ENCODE measurements at places on chromosomes 12 and 14. TPM values are rescaled to one million over a fixed set of nuclear protein-coding genes. Genes with fewer than 3 reads are reported as not detected.

Gene KIF26A
- total RNA-seq = 0.89 TPM

Gene TSHR
- not detected for total RNA-seq

Gene KLHDC1
- 1.2 TPM for total RNA-seq

Gene CD163L1
- total RNA-seq = not detected

Gene RIN3
- total RNA-seq = 59.2 TPM

Gene EPYC
- total RNA-seq = not detected

Gene SLC2A14
- total RNA-seq = not detected

Gene HOXC5
- not detected for total RNA-seq

GRCh38 chr12:82942991-82943401 lies 256.3 kb downstream of the TMTC2 start:
- no peak for DNase-seq

GRCh38 chr12:4567073-4567881 lies 5.3 kb downstream of the DYRK4 start:
- DNase-seq = no peak

DNA sequence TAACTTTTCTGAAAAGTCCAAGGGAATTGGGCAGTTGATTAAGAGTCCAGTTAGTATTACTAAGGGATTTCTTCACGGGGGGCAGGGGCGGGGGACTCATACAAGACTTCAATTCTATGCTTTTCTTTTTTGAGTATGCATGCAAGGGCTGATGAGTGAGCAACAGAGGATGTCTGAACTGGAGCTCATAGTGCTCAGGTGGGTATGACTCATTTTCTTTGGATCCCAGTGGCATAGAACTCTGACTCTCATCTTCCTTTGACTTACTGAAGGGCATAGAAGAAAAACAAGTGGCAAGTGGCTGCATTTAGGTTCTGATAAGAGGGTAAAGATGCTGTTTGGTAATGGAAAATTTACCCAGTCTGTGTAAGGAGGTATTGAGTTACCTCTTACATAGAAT lies 749.2 kb downstream of the NOVA1 start:
- no peak for DNase-seq

DNA sequence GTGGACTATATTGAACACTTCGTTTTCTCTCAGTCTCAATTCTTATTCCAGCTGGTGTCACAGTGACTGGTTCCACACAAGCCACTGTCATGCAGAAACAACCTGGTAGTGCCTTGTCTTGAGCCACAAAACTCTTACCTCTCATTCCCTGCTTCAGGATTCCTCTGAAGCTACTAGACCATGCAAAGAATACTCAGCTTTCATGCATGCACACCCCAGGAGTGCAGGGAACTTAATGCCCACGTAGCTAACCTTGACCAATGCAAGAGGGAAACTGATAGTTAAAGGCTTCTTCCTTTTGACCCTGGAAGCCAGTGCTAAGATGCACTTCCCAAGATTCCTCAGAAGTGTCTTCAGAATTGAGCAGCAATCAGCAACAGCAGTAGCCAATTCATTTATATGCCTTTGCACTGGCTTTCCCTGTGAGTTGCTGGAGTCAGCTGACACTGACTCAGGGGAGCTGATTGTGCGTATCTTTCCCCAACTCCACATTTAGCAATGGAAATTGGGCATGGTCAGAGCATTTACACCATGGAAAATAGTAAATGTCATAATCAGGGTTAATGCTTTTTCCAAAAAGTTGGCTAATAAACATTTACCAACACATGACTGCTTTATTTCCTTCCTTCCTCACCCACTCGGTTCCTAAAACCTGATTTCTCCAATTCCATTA lies 113.6 kb upstream of the SLC35F4 start:
- no peak for DNase-seq

DNA sequence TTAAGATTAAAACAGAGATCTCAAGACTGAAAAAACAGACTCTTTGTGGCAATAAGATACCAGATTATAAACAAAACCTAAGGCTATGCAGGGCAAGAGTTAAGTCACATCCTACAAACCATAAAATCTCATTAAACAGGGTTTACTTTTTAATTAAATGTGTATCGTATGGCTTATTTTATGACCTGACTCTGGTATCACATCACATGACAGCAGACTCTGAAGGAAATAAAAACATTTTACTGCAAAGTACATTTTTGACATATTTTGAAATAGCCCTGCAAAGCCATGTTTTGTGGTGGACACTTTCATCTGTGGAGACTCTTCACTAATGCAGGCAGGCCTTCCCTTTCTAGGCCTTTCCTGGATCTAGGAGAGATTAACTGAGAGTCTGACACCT lies 327.6 kb upstream of the CLEC14A start:
- no peak for DNase-seq

- no peak for DNase-seq
Observed at GRCh38 chr14:75299059-75299458, 20.4 kb downstream of the FOS start.

GRCh38 chr14:105153331-105153731 lies 15.2 kb downstream of the JAG2 start:
- DNase-seq = no peak

DNA sequence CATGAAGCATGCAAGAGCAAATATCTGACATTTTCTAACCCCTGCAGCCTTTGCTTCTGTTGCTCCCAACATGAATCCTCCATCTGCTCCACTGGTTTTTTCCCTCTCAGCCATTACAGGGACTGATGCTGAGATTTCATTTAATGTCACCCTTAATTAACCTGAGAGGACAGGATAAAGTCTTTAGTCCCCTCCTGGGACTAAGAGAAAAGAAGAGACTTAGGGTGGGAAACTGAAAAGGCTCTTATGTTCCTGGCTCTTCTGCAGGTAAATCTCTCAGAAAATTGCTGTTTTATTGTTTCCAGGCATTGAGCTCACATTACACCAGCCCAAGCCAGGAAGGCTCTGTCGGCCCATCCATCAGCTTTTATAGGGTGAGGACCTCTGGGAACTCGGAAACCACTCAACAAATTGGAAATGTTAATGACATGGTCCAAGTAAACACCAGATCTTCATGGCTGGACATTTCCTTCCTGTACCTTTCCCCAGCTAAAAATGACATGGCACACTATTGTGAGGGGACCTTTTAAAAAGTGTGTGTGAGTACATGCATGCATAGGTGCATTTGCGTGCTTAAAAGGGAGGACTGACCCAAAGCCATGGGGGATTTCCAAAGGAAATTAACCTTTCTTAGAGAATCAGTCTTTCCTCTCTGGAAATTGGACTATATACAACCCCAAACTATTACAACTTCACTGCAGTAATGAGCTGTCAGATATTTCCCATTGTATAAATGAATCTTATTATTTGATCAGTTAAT lies 408.1 kb upstream of the TMTC1 start:
- no peak for DNase-seq

DNA sequence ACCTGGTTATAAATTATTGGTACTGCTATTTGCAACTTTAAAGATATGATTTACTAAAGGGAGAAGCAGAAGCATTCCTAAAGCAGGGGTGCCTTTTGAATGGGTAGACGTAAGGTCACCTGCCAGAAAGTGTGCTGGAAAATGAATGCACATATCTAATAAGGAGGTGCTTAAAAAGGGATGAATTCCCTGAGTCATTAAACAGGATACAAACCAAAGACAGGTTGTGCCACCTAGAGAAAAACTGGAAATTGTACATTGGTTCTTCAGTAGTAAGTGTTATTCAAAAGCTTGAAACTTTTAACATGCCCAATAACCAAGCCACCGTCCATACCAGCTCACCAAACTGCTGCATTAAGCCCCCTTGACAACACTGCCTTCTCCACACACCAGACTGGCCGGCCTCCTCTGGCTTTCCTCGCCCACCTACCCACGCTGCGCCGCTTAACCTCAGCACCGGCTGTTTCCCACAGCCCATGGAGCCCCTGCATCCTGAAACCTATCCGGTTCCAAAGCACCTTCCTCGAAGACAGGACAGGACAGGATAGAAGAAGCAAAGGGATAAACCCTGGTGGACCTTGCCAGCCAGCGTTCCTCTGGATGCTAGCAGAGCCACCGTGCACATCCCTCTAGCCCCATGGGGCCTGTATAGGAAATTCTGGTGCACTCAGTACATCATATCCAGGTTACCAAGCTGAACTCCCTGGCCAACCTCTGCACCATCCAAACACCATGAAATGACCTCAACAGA lies 201.5 kb upstream of the CAND1 start:
- DNase-seq = no peak

DNA sequence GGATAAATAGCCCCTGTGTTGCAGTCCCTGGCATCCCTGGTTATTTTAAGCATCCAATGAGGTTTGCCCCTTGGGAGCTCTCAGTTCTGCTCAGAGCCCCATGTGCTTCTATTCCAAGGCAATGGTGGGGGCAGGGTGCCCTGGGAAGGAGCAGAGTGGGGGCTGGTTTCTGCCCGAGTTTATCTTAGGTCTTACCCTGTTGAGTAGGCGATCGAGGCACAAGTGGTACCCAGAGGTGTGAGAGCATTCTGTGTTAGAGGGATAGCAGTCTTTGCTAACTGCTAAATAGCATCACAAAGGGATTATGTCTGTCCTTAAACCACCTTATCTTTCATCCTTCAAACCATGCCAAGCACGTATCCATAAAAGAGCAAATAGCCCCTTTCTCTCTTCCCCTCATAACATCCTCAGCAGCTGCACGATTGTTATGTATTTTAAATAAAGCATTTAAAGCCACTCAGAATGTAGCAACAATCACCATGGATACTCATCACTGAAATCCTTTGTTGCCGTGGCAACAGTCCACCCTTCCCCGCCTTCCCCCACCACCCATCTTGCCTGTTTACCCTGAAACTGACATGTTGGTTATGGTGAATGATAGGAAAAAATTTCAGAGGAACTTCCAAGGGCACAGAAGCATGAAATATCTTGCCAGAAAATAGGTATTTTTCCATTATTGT lies 139.3 kb downstream of the PTPN11 start:
- DNase-seq = no peak

DNA sequence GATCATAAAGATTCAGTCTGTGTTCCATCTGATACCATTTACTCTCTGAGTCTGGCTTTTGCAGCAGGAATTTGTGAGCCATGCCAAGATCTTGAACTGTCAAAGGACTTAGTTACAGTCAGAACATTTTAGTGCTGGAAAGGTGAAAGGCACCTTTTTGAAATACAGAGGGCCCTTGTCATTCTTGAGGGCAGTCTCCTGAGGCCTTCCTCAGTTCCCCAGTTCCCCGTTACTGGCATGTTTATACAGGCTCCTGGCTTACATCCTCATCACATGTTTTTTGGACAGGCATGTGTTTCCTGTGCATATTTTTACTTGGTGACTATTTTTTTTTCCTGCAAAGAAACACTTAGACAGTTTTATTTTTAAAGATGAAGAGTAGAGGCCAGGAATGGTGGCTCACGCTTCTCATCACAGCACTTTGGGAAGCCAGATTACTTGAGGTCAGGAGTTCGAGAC lies 21.0 kb downstream of the CFAP54 start:
- DNase-seq = no peak

- no peak for DNase-seq
Observed at GRCh38 chr12:47881826-47882427, 22.9 kb downstream of the VDR start.

DNA sequence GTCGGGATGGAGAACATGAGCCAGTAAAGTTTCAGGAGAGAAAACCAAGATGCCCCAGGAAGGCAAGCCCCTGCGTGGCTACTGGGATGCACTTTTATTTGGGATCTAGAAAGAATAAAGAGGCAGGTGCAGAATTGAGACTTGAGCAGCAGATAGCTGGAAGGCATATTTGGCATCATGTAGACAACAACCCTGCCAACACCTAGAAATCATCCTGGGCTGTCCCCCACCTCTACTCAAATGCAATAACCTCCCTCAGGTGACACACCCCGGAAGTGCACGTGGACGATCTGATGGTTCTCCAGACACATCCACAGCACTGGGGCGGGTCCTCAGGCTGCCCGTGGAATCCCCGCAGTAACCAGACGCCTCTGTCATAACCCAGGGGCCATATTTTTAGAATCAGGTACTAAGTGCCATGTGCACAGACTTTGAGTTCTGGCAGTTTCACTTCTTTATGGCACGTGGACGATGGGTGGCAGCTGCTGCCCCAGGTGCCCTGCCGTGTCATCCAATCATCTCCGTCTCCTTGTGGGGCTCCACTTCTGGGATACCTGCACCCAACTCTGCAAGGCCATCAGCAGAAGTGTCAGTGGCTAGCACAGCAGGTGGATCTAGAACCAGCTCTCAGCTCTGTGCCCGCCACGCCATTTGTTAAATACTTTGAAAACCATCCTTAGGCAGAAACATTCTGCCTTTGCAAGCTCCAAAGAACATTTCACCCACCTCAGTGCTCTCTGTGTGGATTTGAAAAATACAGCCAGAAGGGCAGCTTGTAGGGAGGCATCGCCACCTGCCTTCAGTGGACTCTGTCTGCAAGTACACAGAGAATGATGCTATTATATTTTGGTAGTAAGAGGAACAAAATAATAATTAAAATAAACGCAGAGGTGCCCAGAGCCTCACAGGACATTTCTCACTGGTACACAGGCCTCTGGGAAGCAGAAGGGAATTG lies 771.7 kb upstream of the TMEM132C start:
- DNase-seq = no peak

GRCh38 chr12:68899251-68899771 lies 33.7 kb downstream of the CPM start:
- DNase-seq = no peak

DNA sequence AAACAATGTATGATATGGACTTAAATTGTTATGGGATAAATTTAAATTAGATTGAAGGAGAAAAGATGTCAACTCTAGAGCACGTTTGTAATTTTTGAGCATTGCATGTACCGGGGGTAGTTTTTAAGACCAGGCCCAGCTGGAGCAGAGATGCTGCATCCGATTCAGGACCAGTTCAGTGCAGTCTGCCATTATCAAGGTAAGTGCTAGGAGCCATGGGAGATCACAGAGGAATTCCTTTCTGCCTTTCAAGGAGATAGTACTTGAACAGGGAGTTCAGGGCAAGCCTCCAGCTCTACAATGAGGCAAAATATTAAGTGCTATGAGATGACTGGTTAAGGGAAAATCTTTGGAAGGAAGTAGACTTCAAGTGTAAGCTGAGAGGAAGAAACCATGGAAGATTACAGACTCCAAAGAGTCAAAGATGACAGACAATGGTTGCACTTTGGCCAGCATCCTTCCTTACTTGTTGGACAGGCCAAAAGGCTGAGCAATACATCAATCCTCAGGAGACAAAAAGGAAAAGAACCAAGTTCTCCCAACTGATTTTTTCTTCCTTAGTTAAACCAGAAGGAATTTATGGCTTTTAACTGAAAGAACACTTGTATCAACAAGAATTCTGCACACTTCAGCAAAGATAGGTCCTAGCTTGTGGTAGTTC lies 113.2 kb upstream of the HIF1A start:
- DNase-seq = no peak

DNA sequence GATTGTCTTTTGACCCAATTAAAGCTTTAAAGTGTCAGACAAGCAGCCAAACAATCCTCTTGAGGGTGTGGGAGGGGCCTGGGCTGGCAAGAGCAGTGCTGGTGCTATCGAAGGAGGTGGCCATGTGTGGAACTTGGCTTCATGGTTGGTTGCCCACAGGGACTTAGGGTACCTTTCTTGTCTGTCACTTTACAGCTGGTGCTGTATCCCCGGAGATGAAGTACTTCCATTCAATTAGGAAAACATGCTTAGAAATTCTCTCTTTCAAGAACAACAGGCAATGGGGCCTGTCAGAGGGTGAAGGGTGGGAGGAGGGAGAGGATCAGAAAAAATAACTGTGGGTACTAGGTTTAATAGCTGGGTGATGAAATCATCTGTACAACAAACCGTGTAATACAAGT lies 86.5 kb downstream of the DAAM1 start:
- DNase-seq = no peak
